Cardiac fibroblast (primary cell): ENCODE measurements at places on chromosomes 6 and 20.

DNA sequence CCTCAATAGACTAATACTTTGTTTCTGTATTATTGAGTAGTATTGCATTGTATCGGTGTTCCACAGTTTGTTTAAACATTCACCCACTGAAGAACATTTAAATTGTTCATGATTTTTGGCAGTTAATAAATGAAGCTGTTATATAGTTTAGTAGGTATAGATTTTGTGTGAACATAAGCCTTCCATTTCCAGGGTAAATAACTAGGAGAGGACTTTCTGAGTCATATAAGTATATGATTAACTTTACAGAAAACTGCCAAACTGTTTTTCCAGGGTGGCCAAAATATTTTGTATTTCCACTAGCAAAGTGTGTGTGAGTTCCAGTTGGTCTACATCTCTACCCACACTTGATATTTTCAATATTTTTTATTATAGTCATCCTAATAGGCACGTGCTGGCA, 70.0 kb upstream of the MLIP start:
- DNase-seq, result no peak

DNA sequence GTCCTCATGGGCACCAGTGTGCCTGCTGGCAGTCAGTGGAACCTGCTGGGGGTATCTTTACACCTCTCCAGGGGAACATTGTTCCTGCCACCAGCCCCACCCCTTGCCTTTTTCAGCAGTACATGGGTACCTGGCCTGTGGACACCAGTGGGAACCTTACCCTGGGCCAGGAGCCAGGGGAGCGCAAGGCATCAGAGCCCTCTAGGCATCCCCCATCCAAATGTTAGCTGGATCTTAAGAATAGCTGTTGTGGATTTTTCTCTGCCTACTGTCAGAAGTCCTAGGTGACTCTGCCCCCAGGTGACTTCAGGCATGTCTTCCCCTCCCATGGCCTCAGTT, 38.8 kb upstream of the ID1 start:
- no peak for DNase-seq

- no peak for DNase-seq
Measured at GRCh38 chr20:14666696-14667095, 329.3 kb upstream of the FLRT3 start.

DNA sequence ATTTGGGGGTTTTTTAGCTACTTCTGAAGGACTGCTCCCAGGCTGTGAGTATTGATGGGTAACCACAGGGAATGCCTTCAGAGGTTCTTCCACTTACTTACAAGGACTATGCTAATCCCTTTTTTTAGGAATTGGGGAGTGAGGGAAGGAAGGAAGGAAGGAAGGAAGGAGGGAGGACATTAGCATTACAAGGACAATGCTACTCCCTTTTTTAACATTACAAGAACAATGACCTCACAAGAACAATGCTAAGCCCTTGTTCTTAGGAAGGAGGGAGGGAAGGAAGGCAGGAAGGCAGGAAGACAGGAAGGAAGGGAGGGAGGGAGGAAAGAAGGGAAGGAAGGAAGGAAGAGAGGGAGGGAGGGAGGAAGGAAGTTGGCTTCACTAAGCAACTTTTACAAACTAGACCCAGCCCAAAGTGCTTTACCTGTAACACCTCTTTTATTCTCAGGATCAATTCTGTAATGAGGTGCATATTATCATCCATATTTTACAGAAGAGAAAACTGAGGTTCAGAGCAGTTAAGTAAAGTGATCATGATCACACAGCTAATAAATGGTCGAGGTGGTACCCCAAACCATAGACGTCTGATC, 446.8 kb upstream of the JARID2 start:
- no peak for DNase-seq

DNA sequence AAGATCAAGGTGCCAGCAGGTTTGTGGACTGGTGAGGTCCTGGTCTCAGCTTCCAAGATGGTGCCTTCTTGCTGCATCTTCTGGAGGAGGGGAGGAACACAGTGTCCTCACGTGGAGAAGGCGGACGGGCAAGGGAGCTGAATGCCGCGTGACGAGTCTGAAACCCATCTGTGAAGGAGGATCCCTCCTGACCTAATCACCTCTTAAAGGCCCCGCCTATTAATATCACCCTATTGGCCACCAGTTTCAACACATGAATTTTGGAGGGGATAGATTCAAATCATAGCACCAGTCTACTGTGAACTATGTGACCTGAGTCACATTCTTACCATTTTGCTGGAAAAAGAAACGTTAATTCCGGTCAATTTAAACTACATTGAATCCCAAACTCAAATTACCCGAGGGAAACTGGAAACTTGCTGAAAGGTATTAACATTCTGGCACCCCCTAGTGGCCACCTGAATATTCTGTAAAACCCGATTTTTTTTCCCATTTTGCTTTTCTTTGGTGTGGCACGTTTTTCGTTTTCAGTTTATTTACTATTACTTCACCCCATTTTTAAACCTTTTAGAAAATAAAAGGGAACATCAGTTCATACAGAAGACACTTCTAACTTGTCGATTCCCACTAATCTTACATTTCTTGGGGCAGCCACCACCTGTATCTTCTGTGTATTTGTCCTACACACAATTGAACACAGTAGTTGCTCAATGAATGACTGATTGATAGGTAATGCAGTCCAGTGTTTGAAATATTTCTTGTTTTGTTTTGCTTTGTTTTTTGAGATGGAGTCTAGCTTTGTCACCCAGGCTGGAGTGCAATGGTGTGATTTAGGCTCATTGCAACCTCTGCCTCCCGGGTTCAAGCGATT, 17.9 kb upstream of the CCDC170 start:
- DNase-seq, result peak; percentile 75

DNA sequence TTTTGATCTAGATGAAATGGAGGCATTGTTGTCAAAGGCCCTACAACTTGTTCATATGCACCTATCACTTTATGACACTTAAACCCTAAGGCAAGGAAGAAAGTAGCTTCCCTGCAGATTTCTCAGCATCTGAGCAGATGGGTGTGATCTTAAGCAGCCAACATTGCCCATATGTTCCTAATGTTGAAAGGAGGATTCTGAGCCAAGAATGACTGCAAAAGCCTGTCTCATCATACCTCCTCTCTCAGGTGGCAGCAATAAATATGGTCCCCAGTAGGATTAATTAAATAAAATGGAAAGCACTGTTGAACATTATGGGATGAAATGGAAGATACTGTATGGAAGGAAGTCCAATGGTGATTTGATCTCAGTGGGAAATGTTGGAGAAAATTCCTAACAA, 538.1 kb upstream of the MAN1A1 start:
- DNase-seq, result no peak

DNA sequence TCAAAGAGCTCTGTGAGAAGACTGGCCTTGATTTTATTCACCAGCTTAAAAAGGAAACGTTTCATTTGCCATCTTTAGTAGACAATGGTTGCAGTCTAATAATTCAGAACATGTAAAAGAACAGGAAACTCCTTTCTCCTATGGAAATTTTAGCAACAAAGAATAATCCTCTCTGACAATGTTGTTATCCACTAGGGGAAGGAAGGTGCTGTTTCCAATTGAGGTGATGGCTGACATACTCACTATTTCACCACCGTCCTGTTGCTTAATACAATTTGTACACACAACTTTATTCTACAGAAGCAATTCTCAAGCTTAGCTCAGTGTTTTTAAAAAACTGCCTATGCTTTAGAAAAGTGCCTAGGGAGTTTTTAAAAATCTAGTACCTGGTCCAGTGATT, 192.7 kb downstream of the ARHGAP18 start:
- no peak for DNase-seq

DNA sequence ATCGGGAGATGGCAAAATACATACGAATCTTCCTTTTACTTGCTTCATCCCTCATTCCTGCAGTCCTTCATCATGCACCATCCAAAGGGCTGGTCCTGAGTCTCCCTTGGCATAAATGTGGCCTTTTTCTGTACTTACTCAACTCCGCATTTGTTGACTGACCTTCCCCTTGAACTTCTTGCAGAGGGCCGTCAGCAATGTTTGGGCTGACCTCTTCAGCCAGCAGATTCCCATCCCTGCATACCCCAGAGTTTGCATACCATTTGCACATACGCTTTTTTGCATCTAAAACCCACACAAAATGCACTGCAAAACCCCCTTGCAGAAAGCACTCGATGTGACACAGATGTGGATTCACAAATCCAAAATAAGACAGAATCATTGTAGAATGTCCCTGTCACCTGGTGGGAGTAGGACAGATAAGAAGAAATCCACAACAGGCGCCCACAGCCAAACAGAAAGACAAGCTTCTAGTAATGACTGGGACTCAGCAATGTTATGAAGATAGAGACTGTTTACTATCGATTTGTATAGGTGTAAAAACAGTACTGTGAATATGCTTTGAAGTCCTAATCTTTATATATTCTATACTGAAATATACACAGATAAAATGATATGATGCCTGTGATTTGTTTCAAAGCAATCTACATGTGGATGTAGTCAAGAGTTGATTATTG, 45.8 kb downstream of the TBC1D7 start:
- no peak for DNase-seq

GRCh38 chr6:106097411-106098231, 11.5 kb downstream of the PRDM1 start:
- DNase-seq, result peak; percentile 57

DNA sequence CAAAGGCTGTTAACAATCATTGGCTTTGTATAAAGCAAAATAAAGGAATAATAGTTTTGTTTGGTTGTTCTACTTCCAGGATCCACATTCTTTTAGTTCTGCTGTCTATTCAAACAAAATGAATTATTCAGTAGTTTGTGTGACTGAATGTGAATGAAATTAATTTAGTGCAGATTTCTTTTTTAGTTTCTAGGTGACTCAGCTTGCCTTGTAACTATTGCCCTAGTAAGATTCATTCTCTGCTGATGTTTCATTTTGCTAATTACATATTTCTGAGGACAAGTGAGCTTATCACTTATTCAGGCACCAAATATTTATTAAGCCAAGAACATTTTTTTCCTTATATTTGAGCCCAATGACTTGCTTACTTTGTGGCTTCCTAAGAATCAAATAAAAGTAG, 46.5 kb upstream of the RIPOR2 start:
- peak; percentile 27 for DNase-seq

- no peak for DNase-seq
Measured at GRCh38 chr6:50549026-50549425, 164.3 kb upstream of the TFAP2D start.

GRCh38 chr6:28585335-28585734, 59.7 kb downstream of the GPX5 start:
- peak; percentile 51 for DNase-seq
